Activated CD8-positive, alpha-beta memory T cell treated with anti-CD3 and anti-CD28 coated beads for 36 hours (primary cell): ENCODE measurements at places on chromosomes 6 and 20. TPM values are rescaled to one million over a fixed set of nuclear protein-coding genes. Genes with fewer than 3 reads are reported as not detected.

Gene AHI1
- total RNA-seq, result 46.2 TPM

Gene GJA10
- not detected for total RNA-seq

Gene EYS
- not detected for total RNA-seq

Gene PAK1IP1
- 55.9 TPM for total RNA-seq

Gene PRICKLE4
- not detected for total RNA-seq

Gene TRERF1
- total RNA-seq, result 7.5 TPM

Gene DUSP22
- 27.5 TPM for total RNA-seq

Gene KIAA0408
- total RNA-seq, result 10.8 TPM

Gene PHACTR1
- total RNA-seq, result not detected

Gene BNIP5
- not detected for total RNA-seq

Gene SLC17A4
- not detected for total RNA-seq

Gene GRM1
- not detected for total RNA-seq

Gene MLIP
- not detected for total RNA-seq

Gene RAD21L1
- total RNA-seq, result not detected

Gene OXT
- 0.46 TPM for total RNA-seq
